ENCODE measurements at places on chromosomes 3 and 15.

DNA sequence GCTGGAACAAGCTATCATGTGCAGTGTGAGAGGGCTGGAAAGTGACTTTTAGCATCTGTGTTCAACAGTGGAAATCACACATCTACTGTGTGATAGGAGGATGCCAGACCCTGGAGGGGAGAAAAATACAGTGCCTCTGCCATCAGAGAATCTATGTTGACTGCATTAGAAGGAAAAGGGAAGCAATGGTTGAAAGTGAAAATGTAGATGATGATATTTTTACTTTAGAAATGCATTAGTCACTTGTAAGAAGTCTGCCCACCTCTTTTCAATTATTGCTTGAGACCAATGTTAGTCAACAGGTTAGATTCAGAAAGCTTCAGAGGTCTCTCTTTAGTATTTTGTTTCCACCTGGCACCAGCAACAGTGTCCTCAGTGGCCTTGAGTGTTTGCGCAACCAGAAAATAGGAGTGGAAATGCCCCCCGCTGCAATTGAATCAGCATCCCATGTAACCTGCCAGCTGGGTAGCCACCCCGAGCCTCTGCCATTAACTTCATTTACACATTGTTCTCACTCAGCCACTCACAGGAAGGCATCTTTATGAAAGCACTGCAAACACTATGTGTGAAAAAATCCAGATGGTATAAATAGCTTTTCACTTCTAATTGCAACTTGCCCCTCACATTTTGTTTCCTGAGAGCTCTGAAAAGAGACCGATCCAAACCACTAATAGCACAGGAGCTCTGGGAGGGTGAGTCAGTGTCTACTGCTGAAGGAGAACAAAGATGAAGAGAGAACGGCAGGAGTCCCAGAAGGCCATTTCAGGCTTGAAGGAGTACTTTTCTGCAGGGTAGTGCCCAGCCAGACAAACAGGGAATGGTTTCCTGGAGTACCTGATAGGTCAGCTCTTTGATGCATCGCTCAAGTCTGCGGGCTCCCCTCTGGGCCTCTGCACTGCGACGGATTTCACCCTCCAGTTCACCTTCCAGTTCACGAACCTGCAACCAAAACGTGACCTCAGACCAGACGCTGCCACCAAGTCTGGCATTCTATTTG is 92.1 kb downstream of the HHLA2 start:
- DNase-seq = peak; percentile 20

- DNase-seq = no peak
Measured at GRCh38 chr15:74259292-74259648, 23.1 kb downstream of the CCDC33 start.

- no peak for DNase-seq
Measured at GRCh38 chr3:184395320-184395660, 15.4 kb downstream of the CHRD start.

DNA sequence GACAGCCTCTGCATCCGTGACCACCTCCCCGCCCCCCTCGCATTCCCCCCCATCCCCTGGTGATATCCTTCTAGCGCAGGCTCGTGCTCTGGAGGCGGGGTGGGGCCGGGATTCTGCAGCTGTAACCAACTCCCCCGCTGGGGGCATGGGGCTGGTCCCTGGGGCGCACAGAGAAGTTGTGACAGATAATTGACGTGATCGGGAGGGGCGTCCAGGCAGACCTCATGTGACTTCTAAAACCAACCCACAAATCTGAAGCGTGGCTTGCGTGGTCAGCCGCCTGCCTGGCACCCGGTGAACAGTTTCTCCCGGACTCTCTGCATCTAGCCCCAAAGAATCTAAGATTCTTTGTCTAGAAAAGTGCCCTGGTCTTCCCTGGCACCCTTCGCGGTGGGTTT is 100.6 kb upstream of the IGF1R start:
- DNase-seq = peak; percentile 5

DNA sequence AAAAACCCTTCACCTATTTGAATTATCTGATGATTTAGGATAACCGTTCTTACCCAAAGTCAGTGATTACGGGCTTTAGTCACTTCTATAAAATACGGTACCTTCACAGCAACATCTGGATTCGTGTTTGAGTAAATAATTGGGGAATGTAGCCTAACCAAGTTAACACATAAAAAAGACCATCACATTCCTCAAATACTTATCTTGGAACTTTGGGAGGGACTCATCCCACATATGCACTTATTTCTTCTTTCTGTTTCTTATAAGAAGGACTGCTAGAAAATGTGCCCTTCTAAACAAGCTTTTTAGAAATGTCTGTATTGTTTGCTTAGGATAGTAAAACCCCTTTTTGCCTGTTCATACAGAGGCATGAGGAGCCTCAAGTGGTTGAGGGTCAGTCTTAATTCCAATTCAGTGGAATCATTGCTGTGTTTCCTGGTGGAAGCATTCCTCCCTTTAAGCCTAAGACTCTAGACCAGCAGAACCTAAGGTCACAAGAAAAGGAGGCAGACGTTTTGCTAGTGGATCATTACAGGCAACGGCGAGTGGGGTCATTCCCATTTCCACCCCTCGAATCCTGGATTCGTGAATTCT is 67.5 kb downstream of the TMEM44 start:
- DNase-seq = no peak

- DNase-seq = no peak
Measured at GRCh38 chr3:195095704-195096036, 175.3 kb downstream of the XXYLT1 start.

DNA sequence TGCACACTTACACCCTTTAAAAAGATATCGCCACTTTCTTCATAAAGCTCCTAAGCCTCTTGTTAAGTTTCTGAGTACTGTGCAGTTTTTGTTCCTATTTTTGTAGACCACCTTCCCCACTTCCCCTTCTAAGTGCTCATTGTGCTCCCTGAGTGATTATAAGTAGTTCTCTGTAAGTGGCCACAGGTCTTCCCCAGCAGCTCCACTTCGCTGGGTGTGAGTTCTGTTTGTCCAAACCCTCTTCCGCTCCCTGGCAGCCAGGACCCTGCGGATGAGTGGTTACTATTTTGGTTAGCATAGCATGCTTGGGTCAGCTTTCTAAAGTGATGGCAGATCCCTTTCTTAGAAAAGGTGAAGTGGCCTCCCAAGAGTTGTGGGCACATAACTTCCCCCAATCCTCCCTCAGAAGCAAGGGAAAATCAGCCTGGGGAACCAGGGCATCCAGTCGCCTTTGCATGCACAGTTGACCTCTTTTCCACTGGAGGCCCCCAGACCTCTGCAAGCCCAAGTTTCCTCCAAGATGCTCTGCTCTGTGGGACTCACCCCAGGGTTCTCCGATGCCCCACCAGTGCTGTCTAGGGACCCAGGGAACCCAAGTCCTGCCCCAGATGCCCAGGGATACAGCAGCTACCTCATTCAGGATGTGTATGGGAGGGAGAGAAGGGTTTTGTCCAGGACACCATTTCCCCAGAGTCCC is 69.6 kb downstream of the ATP10A start:
- DNase-seq = peak; percentile 74

DNA sequence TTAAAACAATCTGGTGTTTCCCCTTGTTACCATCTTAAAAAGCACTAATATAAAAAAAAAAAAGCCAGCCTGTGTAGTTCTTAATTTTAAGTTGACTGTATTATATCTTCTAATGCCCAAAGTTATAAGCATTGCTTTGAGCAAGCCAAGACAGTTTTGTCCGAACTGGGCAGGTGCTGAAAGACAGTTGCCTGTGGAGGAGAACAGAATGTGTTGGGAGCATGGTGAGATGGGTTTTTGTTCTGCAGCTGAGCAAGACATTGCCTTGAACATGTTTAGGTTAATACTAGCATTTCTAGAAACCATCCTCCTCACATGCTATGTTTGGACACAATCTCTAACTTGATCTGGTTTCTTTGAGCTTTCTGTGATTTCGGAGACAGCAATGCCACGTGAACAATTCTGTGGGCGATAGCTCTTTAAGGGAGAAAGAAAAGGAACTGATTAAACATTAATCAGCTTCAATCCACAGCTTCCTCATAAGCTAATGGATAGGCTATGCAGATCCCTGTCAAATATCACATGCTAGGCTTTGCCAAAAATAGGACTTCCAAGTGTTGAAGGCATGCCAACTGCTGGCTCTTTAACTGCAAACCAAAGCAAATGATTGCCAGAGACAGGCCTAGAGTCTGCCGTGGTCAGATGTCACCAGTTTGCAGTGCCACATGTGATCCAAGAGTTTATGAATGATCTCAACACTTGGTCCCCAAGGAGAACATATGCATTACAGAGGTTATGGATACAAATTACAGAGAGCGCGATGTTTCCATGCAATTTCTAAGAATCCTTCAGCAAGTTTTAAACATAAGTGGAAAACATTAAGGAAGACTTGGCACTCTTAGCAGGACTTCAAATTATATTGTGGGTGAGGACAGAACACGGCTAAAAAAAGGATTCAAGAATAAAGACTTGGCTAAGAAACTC is 428.1 kb downstream of the ROBO2 start:
- no peak for DNase-seq

- no peak for DNase-seq
Measured at GRCh38 chr3:122390665-122391064, 6.7 kb downstream of the FAM162A start.

All from stimulated activated naive B cell treated with anti-CD40 and anti-IgM and Interleukin-4, amounts not matched to agents 10 μg/mL and 1 μg/mL and 100 μg/mL, for 72 hours (primary cell).